ENCODE measurements at places on chromosomes 2 and 18.

DNA sequence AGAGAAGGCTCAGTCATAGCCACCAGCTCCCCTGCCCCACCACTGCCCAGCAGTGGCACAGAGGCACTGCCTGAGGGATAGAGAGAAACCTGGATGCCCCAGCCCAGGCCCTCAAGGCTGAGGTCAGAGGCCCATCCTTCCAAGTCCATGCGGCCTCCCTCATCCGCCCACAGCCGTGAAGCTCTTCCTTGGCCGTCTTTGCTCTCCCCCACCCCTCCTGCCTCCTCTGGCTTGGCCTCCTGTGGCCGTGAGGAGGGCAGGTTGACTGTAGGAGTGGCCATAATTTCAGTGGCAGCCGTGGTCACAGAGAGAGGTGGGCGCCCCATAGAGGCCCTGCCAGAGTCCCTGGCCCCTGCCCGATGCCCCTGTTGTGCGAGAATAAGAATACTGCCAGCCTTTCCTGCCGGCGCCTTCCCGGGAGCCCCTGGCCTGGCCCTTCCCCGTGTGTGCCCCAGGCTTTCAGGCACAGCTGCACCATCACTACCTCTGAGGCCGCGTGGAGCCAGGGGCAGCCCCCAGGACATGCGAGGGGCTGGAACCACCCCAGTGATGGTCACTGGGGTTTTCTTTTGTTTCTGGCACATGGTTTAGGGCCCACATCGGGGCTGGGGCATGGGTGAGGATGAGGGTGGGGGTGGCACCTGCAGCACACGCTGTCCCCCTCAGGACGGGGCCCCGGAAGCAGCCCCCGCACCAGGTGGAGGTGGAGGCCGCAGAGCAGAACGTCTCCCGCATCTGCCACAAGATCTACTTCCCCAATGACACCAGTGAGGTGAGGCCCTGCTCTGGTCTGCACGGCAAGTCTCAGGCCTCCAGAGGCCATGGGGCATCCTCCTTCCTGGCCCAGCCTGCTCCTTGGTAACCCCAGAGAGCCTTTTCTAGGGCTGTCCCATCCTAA, 13.1 kb upstream of the GPR17 start:
- no peak for DNase-seq

DNA sequence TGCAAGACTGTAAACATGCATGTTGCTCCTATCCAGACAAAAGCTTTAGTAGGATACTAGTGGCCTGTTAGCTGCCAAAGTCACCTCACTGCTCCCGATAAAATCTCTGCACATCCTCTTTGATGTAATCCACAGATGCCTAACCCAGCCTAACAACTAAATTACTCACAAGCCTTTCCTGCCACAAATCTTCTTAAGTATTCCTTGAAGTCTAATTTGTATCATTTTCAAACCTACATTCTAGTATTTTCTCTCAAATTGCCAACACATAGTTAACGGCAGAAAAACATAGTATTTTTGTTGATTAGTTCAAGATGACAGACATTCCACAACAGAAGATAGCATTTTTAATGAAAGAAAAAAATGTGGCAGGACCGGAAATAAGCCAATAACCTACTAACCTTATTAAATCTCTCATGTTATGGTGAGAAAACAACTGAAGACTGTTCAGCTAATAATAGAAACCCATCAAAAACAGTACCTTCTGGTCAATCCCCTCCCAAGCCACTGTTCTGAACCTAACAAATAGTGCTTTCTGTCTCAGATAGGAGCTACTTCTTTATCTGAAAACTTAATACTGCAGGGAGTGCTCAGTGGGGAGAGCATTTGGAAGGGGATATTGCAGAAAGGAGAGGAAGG, at the start of gene MPP4:
MPP4 (minus strand) TSS at position 57 of the 639 bp plus-strand sequence. CDS start 4,690 bp downstream, outside the sequence.
- DNase-seq: peak; percentile 44

- peak; percentile 72 for DNase-seq
Measured at GRCh38 chr2:105324732-105325131, 4.8 kb downstream of the TGFBRAP1 start.

DNA sequence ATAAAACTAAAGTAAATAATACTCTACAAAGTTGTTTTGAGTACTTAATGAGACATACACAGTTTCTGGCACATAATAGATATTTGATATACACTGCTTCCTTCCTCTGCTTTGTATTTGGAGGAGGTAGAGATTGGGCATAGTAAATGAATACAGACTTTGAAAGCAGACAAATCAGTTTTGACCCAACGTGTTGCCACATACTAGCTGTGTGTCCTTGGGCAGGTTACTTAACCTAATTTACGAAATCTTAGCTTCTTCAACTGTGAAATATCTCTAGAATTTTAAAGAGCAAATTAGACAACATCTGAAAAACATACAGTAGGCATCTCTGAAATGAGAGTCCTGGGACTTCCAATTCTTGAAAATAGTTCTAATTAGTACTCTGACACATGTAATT, 425.4 kb downstream of the TGIF1 start:
- DNase-seq: no peak

- DNase-seq: no peak
Measured at GRCh38 chr2:10356439-10356811, 53.7 kb downstream of the HPCAL1 start.

GRCh38 chr18:5884375-5884774, 10.9 kb downstream of the TMEM200C start:
- no peak for DNase-seq

GRCh38 chr2:42314892-42315468, 46.0 kb downstream of the COX7A2L start:
- no peak for DNase-seq

DNA sequence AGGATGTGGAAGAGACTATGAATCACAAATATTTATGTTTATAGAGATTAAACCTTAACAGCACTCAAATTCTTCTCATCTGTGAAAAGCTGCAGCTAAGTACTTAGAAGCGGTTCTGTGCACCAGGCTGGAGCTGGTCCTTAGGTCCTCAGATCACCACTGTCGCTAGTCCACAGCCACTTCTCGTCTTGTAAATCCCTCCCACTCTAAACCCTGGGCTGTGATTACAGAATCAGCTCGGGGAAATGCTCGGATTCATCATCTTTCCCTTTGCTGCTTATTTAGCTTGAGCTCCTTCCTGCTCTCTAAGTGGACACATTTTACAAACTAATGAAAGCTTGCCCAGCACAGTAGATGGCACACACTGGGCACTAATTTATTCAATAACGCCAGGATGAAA, 61.7 kb downstream of the RNF152 start:
- DNase-seq: no peak

- DNase-seq: no peak
Measured at GRCh38 chr2:132654968-132655367, 15.0 kb downstream of the LYPD1 start.

GRCh38 chr2:233821196-233821595, 33.1 kb downstream of the HJURP start:
- no peak for DNase-seq

DNA sequence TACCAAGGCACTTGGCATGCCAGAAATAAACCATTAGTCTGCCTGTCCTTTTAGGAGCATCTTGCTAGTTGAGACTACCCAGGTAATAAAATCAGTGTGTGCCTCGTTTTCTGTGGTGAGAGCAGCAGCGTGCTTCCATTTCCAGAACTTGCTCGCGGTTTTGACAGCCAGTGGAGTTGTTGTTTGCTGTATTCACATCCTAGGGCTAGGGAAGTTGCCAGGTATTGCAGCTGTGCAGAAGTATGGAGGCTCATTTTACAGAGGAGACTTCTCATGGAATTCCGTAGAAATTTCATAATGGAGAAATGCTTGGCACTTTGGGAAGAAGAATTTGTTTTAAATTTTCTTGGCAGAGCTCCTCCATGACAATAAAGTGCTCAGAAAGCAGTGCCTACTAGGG, 1355.1 kb upstream of the ZEB2 start:
- no peak for DNase-seq

- DNase-seq: peak; percentile 42
Measured at GRCh38 chr2:108612153-108612513, 77.9 kb downstream of the LIMS1 start.

Measured in umbilical cord (tissue), 2 donors.